ENCODE measurements at places on chromosomes 16 and 17.

- no peak for DNase-seq
Measured at GRCh38 chr17:4163951-4164350, 21.0 kb downstream of the CYB5D2 start.

DNA sequence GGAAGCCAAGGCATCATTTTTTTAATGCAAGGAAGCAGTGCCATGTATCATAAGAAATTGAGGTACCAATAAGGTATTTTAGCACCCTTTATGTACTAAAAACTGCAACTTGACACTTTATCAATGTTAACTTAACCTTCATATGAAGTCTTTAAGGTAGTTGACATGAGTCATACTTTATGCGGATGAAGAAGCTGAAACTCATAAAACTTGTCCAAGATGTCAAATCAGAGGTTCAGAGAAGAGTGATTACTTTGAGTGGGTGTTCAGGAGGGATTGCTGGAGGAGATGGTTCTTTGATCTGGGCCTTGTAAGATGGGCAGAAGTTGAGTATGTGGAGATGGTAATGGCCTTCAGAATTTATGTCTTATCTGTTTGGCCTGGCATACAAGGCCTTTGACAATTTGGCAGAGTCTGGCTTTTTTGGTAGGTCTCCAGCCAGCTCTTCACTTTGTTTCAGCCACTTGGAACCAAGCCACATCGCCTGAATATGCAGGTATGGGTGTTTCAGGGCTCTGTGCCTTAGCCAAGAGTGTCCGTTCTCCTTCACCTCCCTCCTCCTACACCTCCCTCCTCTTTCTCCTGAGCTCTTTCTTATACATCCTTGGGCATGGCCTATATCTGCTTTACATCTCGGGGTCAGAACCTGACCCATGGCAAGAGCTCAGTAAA, 23.7 kb downstream of the YPEL2 start:
- DNase-seq, result no peak

DNA sequence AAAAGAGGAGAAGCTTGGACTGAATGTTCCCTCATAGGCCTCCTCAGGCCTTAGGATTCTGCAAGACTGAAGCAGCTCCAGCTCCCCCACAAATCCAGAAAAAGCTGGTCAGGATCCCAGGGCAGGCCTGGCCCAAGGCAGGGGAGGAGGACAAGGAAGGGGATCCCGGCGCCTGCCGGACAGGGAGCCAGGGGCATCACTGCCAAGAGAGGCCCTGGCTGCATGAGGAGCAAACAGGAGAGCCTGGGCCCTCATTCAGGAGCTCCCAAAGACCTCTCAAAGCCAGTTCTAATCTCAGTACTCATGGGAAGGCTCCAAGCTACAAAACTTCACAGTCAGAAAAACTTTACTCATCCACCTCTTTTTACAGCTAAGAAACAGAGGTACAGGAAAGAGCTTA, 67.3 kb downstream of the ZNF423 start:
- DNase-seq, result no peak

- DNase-seq, result no peak
Measured at GRCh38 chr17:78450696-78451345, 72.4 kb downstream of the PGS1 start.

DNA sequence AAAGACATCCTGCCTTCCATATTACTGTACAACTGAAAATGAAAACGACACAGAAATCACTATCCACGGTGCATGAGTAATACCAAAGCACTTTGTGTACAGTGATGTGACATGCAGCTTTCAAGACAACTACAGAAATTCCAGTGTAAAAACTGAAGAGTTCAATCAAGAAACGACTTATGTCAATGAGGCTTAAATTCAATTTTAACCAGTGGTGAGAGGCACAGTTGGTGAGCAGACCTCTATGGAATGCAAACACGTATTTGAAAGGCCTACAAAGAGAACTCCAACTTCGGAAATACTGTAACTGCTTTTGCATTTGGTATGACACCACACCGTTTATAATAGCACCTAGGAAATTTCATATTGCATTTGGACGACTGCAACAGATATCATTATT, 87.6 kb downstream of the USP31 start:
- no peak for DNase-seq
